Posterior vena cava (tissue), 2 donors: ENCODE measurements at places on chromosomes 13 and 19. TPM values are rescaled to one million over a fixed set of nuclear protein-coding genes. Genes with fewer than 3 reads are reported as not detected.

DNA sequence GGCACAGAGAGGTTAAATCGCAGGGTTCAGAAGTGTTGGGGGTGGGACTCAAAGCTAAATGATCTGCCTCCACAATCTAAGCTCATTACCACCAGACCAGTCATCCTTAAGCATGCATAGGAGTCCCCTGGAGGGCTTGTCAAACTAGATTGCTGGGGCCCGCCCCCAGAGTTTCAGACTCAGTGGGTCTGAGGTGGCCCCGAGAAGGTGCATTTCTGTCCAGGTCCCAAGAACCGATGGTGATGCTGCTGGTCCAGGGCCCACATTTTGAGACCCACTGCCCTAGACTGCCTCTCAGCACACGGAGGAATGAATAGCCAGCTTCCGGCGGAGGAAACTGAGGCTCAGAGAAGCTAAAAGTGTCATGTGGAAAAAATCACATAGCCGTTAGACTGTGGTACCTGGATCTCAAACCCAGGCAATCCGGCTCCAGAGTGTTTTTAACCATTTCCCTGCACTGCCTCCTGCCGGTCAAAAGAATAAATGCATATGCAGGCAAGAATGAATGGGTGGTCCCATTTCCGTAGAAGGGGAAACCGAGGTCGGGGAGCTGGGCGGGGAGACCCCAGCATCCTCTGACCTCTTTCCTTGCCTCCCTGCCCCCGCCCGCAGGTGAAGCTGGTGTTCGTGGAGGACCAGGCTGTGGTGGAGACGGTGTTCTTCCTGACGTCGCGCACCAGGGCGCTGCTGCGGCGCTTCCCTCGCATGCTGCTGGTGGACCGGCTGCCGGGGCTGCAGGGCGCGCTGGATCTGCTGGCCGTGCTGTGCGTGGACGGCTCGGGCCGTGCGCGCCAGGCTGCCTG is 23.8 kb downstream of the ZSWIM9 start:
- DNase-seq, result no peak

DNA sequence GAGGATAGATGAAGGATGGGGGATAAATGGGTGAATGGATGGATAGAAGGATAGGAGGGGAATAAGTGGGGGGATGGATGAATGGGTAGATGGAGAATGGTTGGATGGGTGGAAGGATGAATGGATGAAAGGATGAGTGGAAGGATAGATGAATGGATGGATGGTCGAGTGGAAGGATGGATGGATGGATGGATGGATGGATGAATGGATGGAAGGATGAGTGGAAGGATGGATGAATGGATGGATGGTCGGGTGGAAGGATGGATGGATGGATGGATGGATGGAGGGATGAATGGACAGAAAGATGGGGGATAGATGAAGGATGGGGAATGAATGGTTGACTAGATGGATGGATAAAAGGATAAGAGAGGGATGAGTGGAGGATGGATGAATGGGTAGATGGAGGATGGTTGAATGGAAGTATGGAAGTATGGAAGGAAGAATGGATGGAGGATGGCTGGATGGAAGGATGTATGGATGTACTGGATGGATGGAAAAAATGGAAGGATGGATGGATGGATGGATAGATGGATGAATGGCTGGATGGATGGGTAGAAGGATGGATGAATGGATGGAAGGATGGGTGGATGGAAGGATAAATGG is 42.0 kb downstream of the FBN3 start:
- no peak for DNase-seq

GRCh38 chr13:78323040-78323439 is 280.3 kb downstream of the POU4F1 start:
- DNase-seq, result no peak

DNA sequence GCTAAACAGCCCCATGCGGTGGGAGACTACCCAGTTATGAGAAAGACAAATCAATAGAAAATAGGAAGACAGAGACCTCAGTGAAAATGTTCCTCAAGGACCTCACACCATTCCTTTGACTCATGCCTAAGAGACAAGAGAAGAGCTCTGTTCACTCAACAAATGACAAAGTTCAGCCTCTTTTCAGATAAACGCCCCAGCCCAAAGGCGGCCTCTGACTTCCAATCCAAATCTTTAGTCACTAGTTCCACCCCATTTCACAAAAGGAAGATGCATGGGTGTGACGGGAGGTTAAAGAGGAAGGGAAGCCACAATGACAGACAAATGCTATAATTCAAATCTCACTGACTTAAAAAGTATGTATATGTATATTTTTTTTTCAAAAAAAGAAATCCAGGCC is 8.1 kb downstream of the CARS2 start:
- no peak for DNase-seq

- DNase-seq, result no peak
Measured at GRCh38 chr13:30006246-30006645, 155.8 kb upstream of the UBL3 start.

DNA sequence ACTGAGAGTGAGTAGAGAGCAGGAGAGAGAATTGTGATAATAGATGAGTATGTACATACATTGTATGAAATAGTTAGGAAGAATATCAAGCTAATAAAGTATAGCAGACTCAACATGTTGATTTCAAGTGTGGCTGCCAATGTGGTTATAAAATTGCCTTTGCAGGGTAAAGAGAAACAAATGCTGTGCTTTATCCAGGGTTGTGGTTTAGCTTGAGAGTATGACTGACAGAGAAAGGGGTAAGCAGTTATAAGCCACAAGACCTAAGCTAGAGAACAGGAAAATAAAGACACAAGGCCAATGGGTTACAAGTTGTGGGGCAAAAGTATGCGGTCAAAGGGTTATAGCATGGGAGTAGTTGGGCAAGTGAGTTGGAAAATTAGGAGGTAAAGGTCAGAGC is 1217.5 kb downstream of the DIAPH3 start:
- no peak for DNase-seq

Gene LGALS14
- not detected for total RNA-seq

Gene MYO1F
- total RNA-seq, result 37.3 TPM

Gene FCHO1
- 2.1 TPM for total RNA-seq

Gene PNMA8A
- 7.8 TPM for total RNA-seq

Gene TMEM221
- total RNA-seq, result 0.46 TPM

Gene BEST2
- total RNA-seq, result not detected

Gene MAST1
- 0.37 TPM for total RNA-seq

Gene SOX1
- not detected for total RNA-seq
